ENCODE measurements at places on chromosomes 6 and 20.

DNA sequence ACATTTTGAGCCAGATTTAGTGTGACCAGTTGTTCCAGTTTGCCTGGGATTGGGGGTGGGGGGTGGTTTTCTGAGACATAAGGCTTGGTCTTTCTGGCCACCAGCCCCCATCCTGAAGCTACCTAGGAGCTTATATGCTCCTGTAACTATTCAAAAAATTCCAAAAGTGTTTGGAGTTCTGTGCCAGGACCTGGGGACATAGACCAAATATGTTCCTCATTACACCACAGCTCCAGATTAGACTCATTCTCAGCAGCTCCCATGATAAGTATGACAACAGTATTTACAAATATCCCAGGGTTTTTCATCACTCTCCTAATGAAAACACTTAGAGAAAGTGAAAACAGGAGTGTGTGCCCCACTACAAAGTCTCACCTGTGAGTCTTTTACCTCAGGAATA, 37.8 kb upstream of the RNF144B start:
- no peak for DNase-seq

- no peak for DNase-seq
Observed at GRCh38 chr6:133435065-133435728, 194.0 kb downstream of the EYA4 start.

DNA sequence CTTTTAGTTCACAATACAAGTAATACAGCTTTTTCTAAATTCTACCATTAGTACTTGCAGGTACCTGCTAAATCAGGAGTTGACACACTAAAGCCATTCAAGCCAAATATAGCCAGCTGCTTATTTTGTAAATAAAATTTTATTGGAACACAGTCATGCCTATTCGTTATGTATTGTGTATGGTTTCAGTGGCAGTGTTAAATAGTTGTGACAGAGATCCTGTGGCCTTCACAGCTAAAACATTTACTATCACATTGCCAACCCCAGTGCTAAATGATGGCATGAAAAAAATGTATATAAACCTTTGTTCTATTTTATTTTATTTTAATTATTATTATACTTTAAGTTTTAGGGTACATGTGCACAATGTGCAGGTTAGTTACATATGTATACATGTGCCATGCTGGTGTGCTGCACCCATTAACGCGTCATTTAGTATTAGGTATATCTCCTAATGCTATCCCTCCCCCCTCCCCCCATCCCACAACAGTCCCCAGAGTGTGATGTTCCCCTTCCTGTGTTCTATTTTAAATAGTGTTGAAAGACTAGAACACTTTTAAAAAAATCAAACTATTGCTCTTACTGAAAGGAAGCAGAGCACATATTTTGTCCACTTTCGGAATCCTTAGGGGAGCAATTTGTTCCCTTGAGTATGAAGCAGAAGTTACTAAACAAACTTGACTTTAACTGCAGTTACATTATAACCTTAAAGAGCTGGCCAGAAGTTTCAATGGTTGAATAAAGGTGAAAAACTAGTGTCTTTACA, 115.7 kb downstream of the PRIM2 start:
- no peak for DNase-seq

GRCh38 chr6:43178150-43178549, 3.8 kb upstream of the CUL9 start:
- no peak for DNase-seq

GRCh38 chr6:82488403-82488802, 124.8 kb downstream of the TPBG start:
- no peak for DNase-seq

GRCh38 chr6:166989427-166990032, 9.7 kb upstream of the CEP43 start:
- DNase-seq: no peak

DNA sequence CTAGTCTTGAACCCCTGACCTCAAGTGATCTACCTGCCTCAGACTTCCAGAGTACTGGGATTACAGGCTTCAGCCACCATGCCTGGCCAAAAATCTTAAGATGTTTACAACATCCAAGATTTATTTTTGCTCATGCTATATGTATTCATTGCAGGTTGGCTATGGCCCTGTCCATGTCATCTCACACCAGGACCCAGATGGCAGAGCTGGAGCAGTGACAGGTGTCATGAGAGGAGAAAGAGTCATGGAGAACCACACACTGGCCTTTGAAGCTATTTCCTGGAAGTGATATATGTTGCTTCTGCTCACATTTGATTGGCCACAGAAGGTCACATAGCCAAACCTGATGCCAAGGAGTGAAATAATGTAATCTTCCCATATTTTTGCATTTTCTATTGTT, 13.8 kb upstream of the DDR1 start:
- DNase-seq: no peak

- no peak for DNase-seq
Observed at GRCh38 chr20:57824909-57825308, 115.1 kb upstream of the PMEPA1 start.

Data from stimulated activated CD4-positive, alpha-beta T cell treated with anti-CD3 and anti-CD28 coated beads, TNF-alpha, amount 100 ng/mL, for 4 hours (primary cell).